Breast epithelium (tissue), 4 donors: ENCODE measurements at places on chromosomes 6 and 20. TPM values are rescaled to one million over a fixed set of nuclear protein-coding genes. Genes with fewer than 3 reads are reported as not detected.

The SUPT3H gene
- 13.6 TPM for total RNA-seq

The PARD6B gene
- 1.4 TPM for total RNA-seq

The RNF217 gene
- total RNA-seq = 40.1 TPM

The MGME1 gene
- total RNA-seq = 26.2 TPM

The DXO gene
- total RNA-seq = 12.0 TPM

DNA sequence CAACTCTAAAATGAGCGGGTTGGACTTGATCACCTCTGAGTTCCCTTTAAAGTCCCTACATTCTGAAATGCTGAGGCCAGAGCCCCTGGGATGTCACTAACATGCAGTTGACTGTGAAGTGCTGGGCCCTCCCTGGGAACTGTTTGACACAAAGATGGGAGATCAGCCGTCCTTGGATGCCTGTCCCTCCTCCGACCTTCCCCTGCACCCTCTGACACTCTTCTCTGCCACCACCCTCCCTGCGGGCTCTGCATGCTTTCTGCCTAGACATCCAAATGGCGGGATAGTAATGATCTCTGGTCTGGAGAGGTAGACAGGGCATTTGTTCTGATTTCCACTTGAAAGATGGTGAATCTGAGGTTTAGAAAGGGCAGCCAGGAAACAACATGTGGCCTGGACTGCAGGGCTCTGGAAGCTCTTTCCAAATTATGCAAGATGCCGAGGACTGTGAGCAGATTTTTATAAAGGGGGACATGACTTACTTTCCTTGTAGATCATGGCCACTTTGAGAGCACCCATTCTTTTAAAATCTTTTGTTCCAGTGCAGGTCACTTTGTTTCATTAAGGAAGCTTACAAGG lies 113.2 kb downstream of the ZDHHC14 start:
- no peak overlapping the region for H3K4me3 ChIP-seq
- no peaks in the 10 kb centered on the region for H3K4me1 ChIP-seq
- H3K27me3 ChIP-seq = no peaks in the 10 kb centered on the region
- no peaks in the 10 kb centered on the region for H3K36me3 ChIP-seq
- no peak overlapping the region for H3K27ac ChIP-seq

GRCh38 chr6:15657290-15657689 lies 5.5 kb downstream of the DTNBP1 start:
- no peaks in the 10 kb centered on the region for H3K27me3 ChIP-seq
- H3K4me3 ChIP-seq = no peak overlapping the region
- no peak for DNase-seq
- no peak overlapping the region for H3K27ac ChIP-seq
- peaks cover 5% of the 10 kb centered on the region for H3K36me3 ChIP-seq
- peaks cover 5% of the 10 kb centered on the region for H3K4me1 ChIP-seq

GRCh38 chr6:147770221-147770620 lies 261.7 kb downstream of the SAMD5 start:
- H3K36me3 ChIP-seq = no peaks in the 10 kb centered on the region
- no peak overlapping the region for H3K4me3 ChIP-seq
- no peaks in the 10 kb centered on the region for H3K4me1 ChIP-seq
- H3K27ac ChIP-seq = no peak overlapping the region
- H3K27me3 ChIP-seq = no peaks in the 10 kb centered on the region

- no peak for DNase-seq
- H3K27me3 ChIP-seq = no peaks in the 10 kb centered on the region
- no peaks in the 10 kb centered on the region for H3K4me1 ChIP-seq
- H3K4me3 ChIP-seq = no peak overlapping the region
Measured at GRCh38 chr6:112920994-112921393, 573.9 kb downstream of the RFPL4B start.

DNA sequence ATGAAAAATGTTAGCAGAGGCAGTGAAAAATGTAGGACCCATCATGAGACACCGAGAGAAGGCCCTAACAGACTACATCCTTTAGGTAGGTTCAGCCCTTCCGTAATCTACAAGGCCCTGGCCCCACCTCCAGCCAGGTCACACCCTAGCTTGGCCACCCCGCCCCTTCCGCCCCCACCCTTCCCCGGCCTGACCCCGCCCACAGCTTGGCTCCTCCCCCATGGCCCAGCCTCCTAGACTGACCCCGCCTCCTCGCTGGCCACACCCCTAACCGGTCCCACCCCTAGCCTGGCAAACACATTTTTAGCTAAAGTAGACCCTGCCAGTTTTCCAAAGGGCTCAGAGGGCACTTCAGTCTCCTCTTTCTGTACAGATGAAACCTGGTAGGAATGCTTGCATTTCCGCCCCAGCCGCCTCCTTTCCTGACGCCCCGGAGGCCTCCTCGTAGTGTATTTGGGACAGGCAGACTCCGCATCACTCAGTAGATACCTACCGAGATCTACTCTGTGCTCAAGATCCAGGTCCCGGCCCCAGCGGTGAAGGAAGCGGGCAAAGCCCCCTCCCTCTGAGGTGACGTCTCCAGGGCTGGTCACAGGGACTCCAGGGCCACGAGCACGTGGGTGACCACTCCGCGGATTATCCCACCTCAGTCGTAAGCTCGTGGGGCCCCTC lies 443.5 kb downstream of the PREX1 start:
- no peaks in the 10 kb centered on the region for H3K36me3 ChIP-seq

GRCh38 chr6:73382462-73383113 lies 12.0 kb upstream of the DDX43 start:
- no peaks in the 10 kb centered on the region for H3K4me1 ChIP-seq
- H3K27ac ChIP-seq = no peak overlapping the region
- no peaks in the 10 kb centered on the region for H3K36me3 ChIP-seq
- H3K4me3 ChIP-seq = no peak overlapping the region
- no peaks in the 10 kb centered on the region for H3K27me3 ChIP-seq

- H3K36me3 ChIP-seq = no peaks in the 10 kb centered on the region
- no peaks in the 10 kb centered on the region for H3K4me1 ChIP-seq
- no peak overlapping the region for H3K27ac ChIP-seq
- DNase-seq = no peak
- H3K4me3 ChIP-seq = no peak overlapping the region
Measured at GRCh38 chr6:133208183-133208755, 32.9 kb upstream of the EYA4 start.

DNA sequence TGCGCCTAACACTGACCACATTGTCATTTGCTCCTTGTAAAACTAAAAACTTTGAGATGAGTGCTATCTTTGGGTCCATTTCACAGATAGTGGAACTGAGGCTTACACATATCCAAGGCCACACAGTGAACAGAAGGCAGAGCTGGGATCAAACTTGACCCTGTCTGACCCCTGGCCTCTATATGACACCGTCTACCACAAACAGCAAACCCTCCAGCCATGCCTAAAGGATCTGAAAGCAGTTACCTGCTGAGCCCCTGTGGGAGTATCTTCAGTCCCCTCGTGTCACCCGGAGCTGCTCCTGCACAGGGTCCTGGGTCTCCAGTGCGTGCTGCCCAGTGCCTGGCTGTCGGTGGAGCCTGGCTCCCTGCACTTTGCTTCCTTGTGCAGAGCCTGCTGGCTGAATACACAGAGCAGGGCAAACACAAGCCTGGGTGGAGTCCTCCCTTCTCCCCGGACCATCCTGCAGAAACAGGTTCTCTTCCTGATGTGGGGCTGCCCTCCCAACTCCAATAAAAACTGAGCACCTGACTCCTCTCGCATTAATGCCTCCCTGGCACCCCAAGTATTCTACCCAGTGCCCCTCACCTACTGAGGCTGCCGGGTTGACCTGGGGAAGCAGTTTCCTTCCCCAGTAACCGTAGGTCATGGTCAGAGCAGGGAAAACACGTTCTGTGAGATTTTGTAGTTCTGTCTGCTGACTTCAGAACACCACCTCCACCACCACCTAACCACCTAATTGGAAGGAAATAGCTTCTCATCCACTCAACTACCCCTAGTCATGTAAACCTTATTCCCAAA lies at the start of gene BCAS1:
Gene BCAS1, minus strand, starts transcription at position 408 of the 801 bp plus-strand sequence. CDS start 11,876 bp downstream, outside the sequence.
- no peak within 1 kb of the TSS for H3K4me3 ChIP-seq
- no peaks in the 10 kb centered on the region for H3K4me1 ChIP-seq
- H3K36me3 ChIP-seq = no peaks in the 10 kb centered on the region

GRCh38 chr6:136127873-136128272 lies 122.2 kb downstream of the MTFR2 start:
- no peaks in the 10 kb centered on the region for H3K27me3 ChIP-seq
- H3K36me3 ChIP-seq = no peaks in the 10 kb centered on the region
- H3K27ac ChIP-seq = no peak overlapping the region
- H3K4me1 ChIP-seq = no peaks in the 10 kb centered on the region
- DNase-seq = no peak

GRCh38 chr20:33423141-33423834 lies 20.3 kb downstream of the SNTA1 start:
- no peak overlapping the region for H3K4me3 ChIP-seq
- H3K4me1 ChIP-seq = no peaks in the 10 kb centered on the region
- no peak for DNase-seq
- no peaks in the 10 kb centered on the region for H3K36me3 ChIP-seq
- H3K27ac ChIP-seq = no peak overlapping the region
- H3K27me3 ChIP-seq = no peaks in the 10 kb centered on the region

DNA sequence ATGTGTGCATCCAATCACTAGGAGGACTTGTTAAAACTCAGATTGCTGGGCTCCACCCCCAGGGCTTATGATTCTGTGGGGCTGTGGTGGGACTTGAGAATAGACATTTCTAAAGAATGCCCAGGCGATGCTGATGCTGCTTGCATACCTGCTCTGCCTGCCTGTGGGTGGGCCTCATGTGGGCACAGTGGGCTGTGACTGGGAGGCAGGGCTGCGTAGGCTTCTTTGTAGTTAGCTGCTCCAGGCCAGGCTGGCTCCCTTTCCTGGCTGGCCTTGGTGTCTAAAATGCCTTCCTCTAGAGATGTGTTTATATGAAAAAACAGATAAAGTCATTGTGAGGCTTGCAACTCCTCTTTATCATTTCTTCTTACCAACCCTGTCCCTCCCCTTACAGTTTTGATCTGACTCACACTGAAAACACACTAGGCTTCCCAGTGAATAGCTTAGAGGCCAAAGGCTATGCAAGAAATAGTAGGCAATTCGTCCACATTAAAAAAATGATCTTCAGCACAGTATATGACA lies 495.5 kb upstream of the MAP3K7 start:
- no peaks in the 10 kb centered on the region for H3K27me3 ChIP-seq
- H3K4me3 ChIP-seq = no peak overlapping the region
- no peak for DNase-seq
- H3K36me3 ChIP-seq = no peaks in the 10 kb centered on the region
- H3K27ac ChIP-seq = no peak overlapping the region

GRCh38 chr20:50346374-50347283 lies 156.0 kb downstream of the CEBPB start:
- no peaks in the 10 kb centered on the region for H3K36me3 ChIP-seq
- peak overlapping the region; percentile 86 for H3K27ac ChIP-seq
- no peaks in the 10 kb centered on the region for H3K27me3 ChIP-seq
- H3K4me3 ChIP-seq = peak overlapping the region; percentile 42

DNA sequence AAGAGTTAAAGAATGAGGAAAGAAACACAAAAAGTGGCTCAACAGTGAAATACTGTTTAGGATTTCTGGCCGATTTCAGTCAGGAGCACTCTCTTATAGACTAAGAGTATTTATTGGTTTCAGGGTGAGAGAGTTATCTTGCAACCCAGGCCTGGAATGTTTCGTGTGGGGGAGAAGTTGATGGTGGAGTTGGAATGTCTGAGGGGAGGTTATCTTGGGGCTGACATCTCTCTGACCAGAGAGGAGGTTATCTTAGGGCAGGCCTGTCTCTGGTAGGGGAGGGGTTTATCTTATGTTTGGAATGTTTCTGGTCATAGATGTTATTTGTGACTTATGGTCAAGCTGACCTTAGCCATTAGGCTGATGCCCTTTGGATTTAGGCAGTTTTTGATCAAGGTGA lies 80.3 kb downstream of the HTR1B start:
- H3K27ac ChIP-seq = no peak overlapping the region
- no peaks in the 10 kb centered on the region for H3K4me1 ChIP-seq
- no peak for DNase-seq
- no peak overlapping the region for H3K4me3 ChIP-seq
- H3K36me3 ChIP-seq = no peaks in the 10 kb centered on the region
- no peaks in the 10 kb centered on the region for H3K27me3 ChIP-seq

DNA sequence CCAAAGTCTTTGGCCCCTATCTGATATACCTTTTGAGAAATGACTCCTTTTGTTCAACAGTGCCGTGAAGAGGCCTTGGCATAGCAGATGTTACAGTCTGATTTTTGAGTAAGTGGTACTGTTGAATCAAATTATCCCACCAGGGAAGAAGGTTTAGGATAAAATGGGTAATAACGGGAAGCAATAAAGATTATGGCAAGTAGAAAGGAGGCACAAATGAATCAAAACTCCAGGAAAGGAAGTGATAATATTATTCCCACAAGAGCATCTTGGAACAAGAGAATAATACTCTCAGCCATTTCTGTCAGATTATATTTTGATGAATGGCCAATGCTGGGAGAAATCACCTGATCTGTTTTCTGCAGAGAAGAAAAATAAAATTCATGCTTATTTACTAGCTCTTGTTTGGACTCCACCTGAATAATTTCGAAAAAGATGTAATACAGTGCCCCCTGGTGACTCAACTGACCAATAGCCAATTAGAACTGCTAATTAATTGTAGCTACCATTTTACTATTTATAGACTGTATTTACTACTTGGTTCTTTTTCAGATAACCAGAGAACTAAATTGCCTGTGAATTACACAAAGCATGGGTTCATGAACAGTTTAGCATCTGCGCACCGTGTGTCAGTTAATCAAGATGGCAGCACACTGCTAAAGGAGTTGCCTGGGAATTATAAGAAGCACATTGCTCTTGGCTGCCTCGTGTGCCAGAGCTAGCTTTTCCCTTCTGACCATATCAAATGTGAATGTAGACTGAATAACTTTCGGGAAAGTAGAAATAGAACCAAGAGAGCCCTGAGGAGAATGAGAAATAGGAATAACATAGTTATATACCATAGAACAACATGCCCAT lies 78.5 kb upstream of the TRDN start:
- no peaks in the 10 kb centered on the region for H3K4me1 ChIP-seq
- no peaks in the 10 kb centered on the region for H3K36me3 ChIP-seq
- no peaks in the 10 kb centered on the region for H3K27me3 ChIP-seq
- no peak overlapping the region for H3K27ac ChIP-seq
- H3K4me3 ChIP-seq = no peak overlapping the region
- no peak for DNase-seq

DNA sequence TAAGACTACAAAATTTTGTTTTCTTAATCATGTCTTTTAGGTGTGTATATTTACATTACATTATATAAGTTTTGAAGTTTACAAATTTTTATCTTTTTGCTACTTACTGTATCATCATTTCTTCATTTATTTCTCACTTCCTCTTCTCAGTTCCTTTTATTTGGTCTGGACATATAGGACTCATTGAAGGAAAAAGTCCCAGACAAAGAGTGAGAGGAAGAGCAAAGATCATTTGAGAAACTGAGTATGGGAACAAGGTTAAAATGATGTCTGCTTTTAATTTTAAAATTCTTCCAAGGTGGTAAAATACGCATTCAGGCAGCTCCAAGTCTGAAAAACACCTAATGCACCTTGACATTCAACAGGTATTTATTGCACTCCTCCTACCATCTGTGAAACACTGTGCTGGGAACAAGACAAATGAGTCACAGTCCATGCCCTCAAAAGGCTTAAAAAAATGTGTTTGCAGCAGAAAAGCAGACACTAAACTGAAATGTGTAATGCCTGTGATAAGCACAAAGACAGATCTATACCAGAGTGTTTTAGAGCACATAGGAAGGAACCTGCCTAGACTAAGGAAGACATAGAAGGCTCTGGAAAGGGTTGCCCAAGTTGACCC lies 63.2 kb downstream of the PKIB start:
- DNase-seq = no peak
- H3K27me3 ChIP-seq = no peaks in the 10 kb centered on the region
- H3K4me1 ChIP-seq = no peaks in the 10 kb centered on the region
- no peak overlapping the region for H3K4me3 ChIP-seq

GRCh38 chr6:154549179-154549578 lies 38.7 kb upstream of the CNKSR3 start:
- H3K27ac ChIP-seq = no peak overlapping the region
- no peaks in the 10 kb centered on the region for H3K36me3 ChIP-seq
- no peaks in the 10 kb centered on the region for H3K4me1 ChIP-seq
- DNase-seq = no peak
- H3K27me3 ChIP-seq = no peaks in the 10 kb centered on the region
